CD14-positive monocyte (primary cell): ENCODE measurements at places on chromosomes 5 and 9. TPM values are rescaled to one million over a fixed set of nuclear protein-coding genes. Genes with fewer than 3 reads are reported as not detected.

DNA sequence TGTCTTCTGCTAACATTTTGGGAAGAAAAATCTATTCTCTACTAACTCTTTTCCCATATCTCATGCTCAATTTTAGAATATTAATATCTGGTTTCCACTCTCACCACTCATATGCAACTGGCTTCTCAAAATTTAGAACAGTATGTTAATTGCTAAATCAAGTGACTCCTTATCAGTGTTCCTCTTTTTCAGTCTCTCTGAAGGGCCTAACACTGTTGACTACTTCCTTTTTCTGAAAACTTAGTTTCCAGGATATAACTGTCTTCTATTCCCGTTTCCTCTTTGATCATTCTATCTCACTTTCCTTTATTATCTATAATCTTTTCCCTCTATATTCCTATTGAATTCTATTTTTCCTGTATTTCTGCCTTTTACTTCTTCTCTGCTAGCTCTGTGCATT, 1717.2 kb upstream of the C9orf72 start:
- peak; percentile 12 for DNase-seq

GRCh38 chr5:131550606-131551005, 84.4 kb downstream of the RAPGEF6 start:
- no peak for DNase-seq

DNA sequence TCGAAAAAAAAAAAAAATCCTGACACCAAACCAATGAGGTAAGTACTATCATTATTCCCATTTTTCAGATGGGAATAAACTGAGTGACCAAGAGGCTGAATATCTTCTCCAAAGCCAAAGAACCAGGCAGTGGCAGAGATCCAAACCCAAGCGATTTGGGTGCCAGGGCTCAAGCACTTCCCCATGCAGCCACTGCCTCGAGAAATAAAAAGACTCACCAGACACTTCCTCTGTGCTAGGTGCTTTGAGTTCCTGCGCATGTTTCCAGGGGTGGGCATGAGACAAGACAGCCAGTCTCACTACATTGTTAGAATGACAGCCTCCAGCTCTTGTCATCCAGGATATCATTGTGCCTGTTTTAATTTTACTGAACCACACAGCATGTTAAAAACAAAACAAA, 2.3 kb upstream of the RPL26L1 start:
- peak; percentile 18 for DNase-seq

MRPS27 gene
- polyA plus RNA-seq: 8.3 and 13.3 TPM in 2 replicates

SLC1A1 gene
- polyA plus RNA-seq: not detected in 2 replicates

GRCh38 chr5:88708682-88709398, 174.1 kb downstream of the MEF2C start:
- DNase-seq: no peak

- no peak for DNase-seq
Measured at GRCh38 chr9:98522487-98522886, 186.2 kb downstream of the GABBR2 start.

OBP2B gene
- polyA plus RNA-seq: not detected

DIRAS2 gene
- not detected for polyA plus RNA-seq

RANBP3L gene
- polyA plus RNA-seq: not detected in 2 replicates

- DNase-seq: no peak
Measured at GRCh38 chr5:124528838-124529237, 217.6 kb downstream of the ZNF608 start.

- DNase-seq: no peak
Measured at GRCh38 chr5:149140197-149141002, 893 bp upstream of the ABLIM3 start.

- DNase-seq: peak; percentile 8
Measured at GRCh38 chr5:160390787-160391696, 8.8 kb downstream of the FAM200C start.

VCAN gene
- 438 and 630 TPM in 2 replicates for polyA plus RNA-seq

GRCh38 chr9:26129217-26129616, 451.0 kb upstream of the TUSC1 start:
- no peak for DNase-seq

DNA sequence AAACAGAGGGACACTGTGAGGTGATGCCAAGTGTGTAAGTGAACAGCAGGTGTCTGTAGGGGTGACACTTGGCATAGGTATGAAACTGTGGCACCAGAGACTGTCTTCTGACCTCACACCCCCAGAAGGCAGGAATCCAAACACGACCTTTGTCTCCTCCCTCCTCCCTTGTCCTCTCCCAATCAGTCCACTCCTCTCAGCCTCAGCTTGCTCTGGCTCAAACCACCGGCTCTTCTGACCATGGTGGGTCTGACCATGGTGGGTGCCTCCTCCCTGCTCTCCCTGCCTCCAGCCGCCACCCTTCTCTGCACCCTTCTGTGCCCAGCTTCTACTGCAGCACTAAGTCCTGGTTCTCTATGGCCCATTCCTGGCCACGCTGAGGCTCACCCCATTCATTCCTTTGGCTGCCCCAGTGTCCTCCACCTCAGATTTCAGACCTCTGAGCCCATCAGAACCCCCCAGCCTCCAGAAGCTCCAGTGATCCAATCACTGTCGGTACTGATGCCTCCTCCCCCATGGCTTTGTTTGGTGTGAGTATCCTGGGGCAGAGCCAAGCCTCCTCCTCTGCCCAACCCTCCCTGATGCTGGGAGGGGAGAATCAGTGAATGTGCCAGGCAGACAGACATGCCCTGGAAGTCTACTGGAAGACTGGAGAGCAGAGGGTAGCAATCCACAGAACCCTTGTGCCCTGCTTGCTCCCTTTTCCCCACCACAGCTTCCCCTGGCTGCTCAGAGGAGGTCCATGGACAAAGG, 1.7 kb upstream of the ARID3C start:
- no peak for DNase-seq

ANKHD1 gene
- 55.3 and 110 TPM in 2 replicates for polyA plus RNA-seq

NEUROG1 gene
- polyA plus RNA-seq: not detected

C9 gene
- not detected for polyA plus RNA-seq

DNA sequence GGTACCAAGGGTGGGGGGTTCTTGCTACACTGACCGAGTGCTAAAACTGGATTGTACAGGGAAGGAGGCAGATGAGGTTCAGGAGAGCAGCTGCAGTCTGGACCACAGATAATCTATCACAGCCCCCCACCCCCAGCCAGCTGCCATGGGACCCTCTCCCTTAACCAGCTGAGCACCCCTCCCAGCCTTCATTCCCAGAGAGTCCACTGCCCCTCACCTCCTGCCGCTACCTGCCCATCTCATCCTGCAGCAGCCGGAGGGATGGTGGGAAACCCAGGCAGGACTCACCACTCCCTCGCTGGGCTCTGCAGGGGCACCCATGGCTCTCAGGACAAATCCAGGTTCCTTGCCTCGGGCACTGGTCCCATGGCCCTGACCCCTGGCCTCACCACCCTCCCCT, 66.7 kb downstream of the MRPL36 start:
- no peak for DNase-seq

DNA sequence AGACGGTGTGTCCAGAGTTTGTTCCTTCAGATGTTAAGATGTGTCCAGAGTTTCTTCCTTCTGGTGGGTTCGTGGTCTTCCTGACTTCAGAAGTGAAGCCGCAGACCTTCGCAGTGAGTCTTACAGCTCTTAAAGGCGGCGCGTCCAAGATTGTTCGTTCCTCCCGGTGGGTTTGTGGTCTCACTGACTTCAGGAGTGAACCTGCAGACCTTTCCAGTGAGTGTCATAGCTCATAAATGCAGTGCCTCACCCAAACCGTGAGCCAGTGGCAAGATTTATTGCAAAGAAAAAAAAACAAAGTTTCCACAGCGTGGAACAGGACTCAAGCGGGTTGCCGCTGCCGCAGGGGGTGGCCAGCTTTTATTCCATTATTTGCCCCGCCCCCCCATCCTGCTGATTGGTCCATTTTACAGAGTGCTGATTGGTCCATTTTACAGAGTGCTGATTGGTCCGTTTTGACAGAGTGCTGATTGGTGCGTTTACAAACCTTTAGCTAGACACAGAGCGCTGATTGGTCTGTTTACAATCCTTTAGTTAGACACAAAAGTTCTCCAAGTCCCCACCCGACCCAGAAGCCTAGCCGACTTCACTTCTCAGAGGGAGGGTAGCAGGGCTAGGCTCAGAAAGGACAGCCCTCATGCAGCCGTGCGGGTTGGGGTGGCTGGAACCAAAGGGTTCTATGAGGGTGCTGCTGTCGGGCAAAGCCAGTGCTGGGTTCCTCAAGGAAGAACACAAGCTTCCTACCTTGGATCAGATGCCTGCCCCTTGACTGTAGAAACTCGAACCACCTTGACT, 9.1 kb upstream of the RNF130 start:
- DNase-seq: no peak

DNA sequence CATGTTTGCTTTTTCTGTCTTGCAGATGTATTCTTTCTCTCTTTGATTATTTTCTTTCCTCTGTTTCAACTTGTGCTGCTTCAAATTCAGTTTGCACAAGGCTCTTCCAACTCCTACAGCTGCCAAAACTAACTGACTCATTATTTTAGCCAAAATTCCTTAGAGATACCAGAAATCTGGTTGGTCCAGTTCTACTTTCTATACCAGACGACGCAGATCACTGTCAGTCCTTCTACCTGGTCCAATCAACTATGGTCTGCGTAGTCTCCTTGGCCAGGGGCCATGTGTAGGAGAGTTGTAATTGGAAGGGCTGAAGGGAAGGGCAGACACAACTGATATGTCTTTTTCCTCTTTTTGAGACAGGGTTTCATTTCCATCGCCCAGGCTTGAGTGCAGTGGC, 51.9 kb upstream of the JAK2 start:
- no peak for DNase-seq

- no peak for DNase-seq
Measured at GRCh38 chr9:117233016-117233415, 181.8 kb downstream of the ASTN2 start.

DNA sequence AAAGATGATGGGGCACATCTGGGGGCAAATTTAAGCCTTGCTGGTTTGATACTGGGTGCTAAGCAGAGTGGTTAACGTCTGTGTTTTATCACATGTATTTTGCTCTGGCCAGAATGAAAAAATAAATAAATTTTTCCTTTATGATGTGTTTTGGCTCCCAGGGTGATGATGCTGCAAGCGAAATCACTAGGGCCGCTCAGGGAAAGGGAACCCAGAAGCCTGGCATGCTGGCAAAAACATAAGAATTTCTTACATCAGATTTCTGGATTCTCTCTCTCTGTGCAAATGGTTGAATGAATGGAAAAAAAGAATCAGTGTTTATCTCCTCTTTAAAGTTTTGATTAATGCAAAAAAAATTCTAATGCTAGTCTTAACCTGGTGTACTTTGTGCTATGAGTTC, 1975.2 kb upstream of the C9orf72 start:
- DNase-seq: no peak

QRFP gene
- 0.60 and 0.64 TPM in 2 replicates for polyA plus RNA-seq

SLC36A3 gene
- not detected in 2 replicates for polyA plus RNA-seq

DNA sequence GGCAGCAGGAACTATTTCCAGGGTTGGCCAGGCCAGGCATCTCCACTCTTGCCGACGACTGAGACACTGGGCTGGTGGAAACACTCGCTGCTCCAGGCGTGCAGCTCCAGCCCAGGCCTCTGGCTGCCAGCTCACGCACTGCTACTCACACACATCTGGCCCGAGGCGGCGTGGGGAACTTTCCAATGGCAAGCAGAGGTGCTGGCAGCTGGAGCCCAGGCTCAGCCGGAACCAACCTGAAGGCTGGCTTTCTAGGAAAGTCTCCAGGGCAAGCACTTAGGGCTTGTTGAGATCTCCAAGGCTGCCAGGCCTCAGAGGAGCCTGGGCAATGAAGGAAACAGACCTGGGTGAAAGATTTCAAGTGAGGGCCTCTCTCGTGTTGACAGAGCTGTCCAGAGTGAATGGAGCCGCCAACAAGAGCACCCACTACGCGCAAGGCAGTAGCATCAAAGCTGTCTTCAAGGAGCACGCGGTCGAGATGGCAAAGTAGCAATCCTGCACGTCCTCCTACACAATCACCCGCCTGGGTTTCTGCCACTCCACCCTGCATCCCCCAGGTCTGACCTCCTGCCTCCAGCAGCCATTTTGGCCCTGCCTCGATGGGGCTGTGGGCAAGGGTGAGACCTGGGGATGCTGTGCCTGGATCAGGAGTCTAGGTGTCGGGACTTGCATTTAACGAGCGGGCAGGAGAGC, 14.4 kb downstream of the SH3PXD2B start:
- no peak for DNase-seq

TRIM7 gene
- polyA plus RNA-seq: 8.7 and 9.5 TPM in 2 replicates

DNA sequence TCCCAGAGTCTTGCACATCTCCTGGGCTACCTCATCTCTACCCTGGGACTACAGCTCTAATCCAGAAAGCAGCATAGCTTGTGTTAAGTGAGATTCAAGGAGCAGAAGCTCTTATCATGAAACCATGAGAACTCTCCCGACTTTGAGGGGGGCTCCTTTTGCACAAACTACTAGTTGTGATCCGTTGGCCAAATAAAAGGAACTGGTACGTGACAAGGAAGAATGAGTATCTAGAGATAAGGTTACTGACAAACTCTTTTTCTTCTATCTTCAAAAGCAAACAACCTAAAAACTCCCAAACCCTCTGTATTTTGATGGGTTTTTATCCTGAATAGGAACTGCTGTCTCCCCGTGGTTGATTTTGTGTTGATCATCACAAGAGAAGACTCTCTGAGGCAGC, 168.5 kb downstream of the SLC24A2 start:
- no peak for DNase-seq

GRCh38 chr5:67578011-67578410, 381.4 kb upstream of the CD180 start:
- no peak for DNase-seq

DNA sequence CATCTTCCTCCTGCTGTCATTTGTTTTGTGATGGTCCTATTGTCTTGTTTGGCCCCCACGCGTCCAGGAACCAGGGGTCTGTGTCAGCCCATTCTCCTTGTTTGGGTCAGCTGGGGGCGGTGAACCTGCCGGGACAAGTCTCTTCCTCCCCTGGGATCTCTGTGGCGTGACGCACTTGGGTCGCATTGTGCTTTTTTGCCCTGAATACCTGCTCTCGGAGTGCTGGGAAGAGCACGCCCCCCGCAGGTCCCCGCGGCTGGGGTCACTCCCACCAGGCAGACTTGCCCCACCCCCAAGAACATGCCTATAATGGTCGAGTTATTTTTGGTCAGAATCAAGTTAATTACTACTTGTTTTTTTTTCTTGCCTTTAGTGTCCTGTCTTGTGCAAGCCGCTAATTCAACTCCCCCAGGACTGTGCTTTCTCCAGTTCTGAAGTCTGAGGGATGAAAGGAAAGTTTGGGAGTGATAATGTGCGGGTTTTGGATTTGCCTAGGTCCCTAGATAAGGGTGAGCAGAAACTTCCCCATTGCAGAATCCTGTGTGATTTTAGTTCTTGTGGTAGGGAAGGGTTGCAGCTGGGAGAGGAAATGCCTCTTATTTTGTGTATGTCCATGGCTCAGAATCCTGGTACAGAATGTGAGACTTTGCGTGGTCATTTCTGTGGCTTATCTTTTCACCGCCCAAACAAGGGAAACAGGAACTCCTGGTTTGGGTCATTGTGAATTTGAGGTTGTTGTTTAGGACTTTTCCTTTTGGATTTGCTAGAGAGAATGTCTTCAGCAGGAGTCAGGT, 789 bp downstream of the ACER2 start:
- DNase-seq: no peak

DNA sequence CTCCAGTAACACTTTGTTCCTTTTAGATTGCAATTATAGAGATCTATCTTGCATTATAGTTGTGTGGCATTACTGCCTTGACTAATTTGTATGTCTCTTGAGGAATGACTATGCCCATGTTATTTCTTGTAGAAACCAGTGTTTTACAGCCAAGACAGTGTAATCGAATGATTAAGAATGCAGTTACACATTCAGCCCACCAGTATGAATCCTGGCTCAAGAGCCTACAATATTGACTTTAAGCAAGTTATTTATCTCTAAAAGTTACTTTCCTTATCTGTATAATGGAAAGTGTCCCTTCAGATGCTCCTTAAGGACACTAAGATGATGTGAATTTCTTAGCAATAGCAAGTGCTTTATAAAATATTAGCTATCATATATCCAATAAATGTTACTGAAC, 9.7 kb upstream of the SNX24 start:
- DNase-seq: no peak
